ENCODE measurements at places on chromosomes 1 and 21.
A peak's percentile ranks its signal among the peaks of the same experiment; 100 is the strongest.

DNA sequence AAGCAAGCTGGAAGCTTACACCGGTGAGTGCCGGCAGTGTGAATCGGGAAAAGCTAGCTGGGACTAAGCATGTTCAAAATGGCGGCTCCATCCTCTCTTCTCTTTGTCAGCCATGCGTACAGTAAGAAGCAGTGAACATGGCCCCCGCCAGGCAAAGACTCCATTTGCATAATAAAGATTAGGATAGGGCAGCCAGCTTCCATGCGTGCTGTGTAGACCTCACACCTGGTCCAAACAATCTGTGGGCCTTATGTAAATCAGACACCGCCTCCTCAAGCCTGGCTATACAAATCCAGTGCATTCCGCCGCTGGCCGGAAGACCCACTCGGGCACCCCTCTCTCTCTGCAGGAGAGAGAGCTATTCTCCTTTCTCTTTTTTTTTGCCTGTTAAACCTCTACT lies 150.3 kb downstream of the TIAM1 start:
- DNase-seq: no peak

DNA sequence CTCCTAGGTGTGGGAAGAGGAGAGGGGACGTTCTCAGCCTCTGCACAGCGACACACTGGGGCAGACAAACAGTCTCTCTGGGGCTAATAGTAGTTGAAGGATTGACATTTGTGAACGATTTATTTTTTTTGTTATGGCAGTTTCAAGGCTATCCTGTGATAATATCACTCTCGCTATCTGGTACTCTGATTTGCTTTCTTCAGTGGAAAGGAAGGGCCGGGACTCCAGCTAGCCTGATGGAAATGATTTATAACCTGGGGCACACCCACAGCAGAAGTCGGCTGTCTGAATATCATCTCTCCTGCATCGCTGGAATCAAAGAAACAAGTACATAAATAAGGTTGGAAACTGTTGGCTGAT lies 122.7 kb downstream of the KCNN3 start:
- DNase-seq: no peak

GRCh38 chr1:197415221-197415620 lies 147.2 kb downstream of the CRB1 start:
- DNase-seq: no peak

DNA sequence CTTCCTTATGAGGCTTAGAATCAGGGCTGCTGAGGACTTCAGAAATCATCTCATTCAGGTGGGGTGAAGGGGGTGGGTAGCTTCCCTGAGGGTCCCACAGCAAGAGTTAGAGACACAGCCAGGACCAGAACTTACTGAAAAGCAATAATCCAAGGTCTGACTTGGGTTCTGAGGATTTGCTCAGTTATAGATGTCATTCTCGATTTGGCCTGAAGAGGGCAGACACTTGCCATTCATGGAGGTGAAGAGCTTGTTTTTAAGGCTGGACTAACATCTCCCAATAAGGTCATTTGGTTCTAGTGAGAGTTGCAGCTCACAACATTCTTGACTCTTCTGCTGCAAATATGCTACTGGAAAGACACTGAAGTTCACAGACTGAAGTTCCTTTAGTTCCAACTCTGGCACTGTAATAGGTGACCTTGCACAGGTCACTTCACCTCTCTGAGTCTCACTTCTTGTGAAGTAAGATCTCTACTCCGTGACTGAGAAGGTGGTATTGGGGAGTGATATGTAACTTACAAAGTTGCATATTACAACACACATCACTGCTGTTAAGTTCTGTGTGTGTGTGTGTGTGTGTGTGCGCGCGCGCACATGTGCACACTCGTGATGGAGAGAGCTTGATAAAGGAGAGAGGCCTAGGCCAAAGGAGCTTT lies 69.8 kb upstream of the DIRAS3 start:
- no peak for DNase-seq

- DNase-seq: no peak
These were observed 57.7 kb downstream of the PRDM2 start for GRCh38 chr1:13757693-13758092.

GRCh38 chr1:119373465-119373864 lies 4.9 kb downstream of the HAO2 start:
- DNase-seq: no peak

- DNase-seq: no peak
These were observed 263.7 kb downstream of the TNR start for GRCh38 chr1:175479521-175480342.

DNA sequence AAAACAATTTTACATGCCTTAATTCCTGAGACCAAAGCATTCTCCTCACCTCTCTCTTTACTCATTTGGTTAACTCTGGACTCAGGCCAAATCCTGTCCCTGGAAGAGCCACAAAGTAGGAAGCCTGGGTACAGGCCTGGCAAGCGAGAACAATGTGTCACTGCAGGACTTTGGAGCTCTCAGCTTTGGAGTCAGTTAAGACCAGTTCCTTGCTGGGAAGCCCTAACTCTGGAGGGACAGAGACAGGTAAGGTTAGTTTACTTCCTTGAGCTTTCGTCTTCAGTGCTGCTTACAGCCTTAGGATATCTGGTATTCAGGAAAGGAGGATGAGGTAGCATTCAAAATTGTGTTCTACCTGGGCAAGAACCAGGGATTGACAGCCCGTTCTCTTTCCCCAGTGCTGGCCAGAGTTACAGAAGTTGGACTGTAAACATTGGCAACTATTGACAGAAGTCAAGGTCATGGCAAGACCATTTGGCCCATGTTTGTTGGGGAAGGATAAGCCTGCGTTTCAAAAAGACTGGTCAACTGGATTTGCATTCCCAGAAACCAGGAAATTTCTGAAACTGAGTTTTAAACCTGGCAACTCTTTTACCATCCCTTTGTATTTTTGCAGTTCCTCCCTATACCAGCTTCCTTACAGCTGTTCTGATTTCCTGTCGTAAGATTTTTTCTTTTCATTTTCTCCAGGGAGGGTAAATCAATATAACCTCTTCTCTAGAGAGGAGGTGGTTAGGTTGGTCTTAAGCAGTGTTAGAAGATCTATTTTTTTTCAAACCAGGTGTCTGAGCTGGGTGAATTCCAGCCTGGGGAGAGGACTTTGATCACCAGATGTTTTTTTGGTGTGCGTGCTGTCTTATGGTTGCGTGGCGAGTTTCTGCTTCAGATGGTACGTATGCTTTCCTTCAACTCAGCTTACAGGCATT lies at the start of gene C4BPB:
TSS of gene C4BPB (plus strand) at position 160 of the 926 bp plus-strand sequence. CDS start at position 832, 672 bp downstream.
- no peak for DNase-seq

GRCh38 chr1:2602866-2603520 lies 16.4 kb downstream of the PRXL2B start:
- DNase-seq: no peak

- DNase-seq: no peak
These were observed 184.2 kb downstream of the ETS2 start for GRCh38 chr21:38989745-38990423.

GRCh38 chr1:50422946-50423669 lies at the start of gene DMRTA2:
Gene DMRTA2, minus strand, starts transcription at chr1:50423443. Its CDS starts 1,907 bp downstream, at chr1:50421536.
- no peak for DNase-seq

GRCh38 chr1:31485166-31485565 lies 72.2 kb downstream of the SERINC2 start:
- no peak for DNase-seq

GRCh38 chr1:214838351-214838750 lies 235.4 kb downstream of the CENPF start:
- DNase-seq: no peak

- DNase-seq: no peak
These were observed 2.1 kb upstream of the S100A10 start for GRCh38 chr1:151995774-151996173.

- no peak for DNase-seq
These were observed 22.4 kb upstream of the PPM1J start for GRCh38 chr1:112737573-112737972.

GRCh38 chr1:174998569-174999215 lies 1.1 kb upstream of the CACYBP start:
- peak; percentile 56 for DNase-seq

DNA sequence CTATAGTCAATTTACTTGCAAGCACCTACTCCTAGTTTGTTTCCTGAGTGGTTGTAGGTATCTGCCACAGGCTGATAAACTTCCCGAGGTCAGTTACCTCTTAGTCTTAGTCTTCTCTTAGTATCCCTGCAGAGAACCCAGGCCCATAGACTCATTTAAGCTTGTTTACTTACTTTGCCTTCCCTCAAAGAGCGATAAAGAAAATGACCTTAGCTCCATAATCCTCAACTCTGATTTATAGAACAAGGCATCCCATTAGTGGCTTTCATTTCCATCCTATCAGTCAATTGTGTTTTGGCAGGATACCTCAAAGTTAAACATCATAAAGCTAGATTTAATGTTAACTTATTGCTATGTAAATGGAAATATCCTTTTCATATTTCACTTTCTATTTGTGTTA lies 119.7 kb downstream of the UCHL5 start:
- no peak for DNase-seq

GRCh38 chr1:175498002-175498401 lies 245.4 kb downstream of the TNR start:
- DNase-seq: no peak

- no peak for DNase-seq
These were observed 121.8 kb upstream of the RUNX3 start for GRCh38 chr1:25051906-25052305.

- no peak for DNase-seq
These were observed 37.6 kb downstream of the PRKCZ start for GRCh38 chr1:2087766-2088165.

DNA sequence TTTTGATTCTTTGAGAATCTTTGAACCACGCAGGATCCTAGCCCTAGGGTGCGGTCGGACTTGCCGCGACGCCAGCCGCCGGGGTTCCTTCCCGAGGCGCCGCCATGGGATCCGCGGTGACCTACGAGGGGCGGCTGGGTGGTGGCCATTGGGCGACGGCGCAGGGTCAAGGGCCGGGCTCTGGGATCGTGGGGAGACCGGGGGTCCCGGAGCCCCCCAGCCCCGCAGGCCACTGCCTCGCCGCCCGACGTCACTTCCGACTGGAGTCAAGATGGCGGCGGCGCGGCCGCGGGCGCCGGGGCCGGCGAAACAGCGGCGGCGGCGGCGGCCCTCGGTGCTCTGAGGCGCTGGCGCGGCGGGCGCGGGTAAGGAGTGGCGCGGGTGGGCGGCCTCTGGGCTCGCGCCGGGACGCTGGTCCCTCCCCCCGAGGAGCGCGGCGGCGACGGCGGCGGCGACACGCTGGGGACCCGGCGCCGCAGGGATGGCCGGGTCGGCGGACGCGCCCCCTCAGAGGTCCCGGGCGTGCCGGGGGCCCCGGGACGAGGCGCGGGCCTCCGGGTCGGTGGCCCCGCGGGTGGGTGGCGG lies at the start of gene PRDM2:
TSS of gene PRDM2 (plus strand) at position 253 of the 585 bp plus-strand sequence. CDS start 15,418 bp downstream, outside the sequence.
- DNase-seq: no peak

GRCh38 chr1:202616355-202616915 lies 93.8 kb downstream of the SYT2 start:
- DNase-seq: no peak

- DNase-seq: no peak
These were observed 56.5 kb upstream of the DNAH14 start for GRCh38 chr1:224872832-224873433.

DNA sequence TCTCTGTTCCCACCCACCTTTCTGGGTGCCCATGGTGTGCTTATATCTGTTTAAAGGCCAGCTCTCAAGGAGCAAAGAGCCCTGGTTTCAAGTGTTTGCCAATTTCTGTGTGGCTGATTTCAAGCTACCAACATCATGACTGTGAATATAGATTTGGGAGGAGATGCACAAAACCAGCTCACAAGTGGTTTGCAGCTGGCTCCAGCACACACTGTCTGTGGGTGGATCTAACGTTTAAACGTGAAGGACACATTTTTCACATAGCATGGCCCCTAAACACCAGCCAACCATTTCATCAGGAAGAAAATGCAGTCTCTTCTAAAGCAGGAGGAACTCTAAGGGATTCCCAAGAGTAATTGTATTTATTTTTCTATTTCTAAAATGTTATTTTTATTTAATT lies 65.2 kb downstream of the FCRL5 start:
- no peak for DNase-seq

GRCh38 chr1:200041337-200042118 lies 14.0 kb downstream of the NR5A2 start:
- no peak for DNase-seq

DNA sequence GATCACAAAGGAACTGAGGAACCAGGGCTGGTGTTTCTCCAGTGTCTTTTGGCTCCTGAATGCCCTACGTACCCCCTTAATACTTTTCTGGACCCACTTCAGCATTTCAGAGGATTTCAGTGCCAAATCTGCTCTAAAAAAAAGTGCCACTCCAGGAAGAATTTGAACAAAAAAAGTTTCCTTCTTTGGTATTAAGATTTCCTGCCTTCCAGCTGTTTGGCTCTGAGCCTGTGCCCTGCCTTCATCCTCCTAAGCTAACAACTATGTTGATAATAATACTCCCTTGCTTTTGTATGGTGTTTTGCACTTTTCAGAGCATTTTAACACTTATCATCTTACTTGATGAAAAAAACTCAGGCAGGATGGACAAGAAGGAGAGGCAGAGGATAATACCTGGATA lies 11.0 kb upstream of the RIMS3 start:
- DNase-seq: no peak

- DNase-seq: no peak
These were observed 103.6 kb downstream of the SPAG17 start for GRCh38 chr1:118081387-118081786.

DNA sequence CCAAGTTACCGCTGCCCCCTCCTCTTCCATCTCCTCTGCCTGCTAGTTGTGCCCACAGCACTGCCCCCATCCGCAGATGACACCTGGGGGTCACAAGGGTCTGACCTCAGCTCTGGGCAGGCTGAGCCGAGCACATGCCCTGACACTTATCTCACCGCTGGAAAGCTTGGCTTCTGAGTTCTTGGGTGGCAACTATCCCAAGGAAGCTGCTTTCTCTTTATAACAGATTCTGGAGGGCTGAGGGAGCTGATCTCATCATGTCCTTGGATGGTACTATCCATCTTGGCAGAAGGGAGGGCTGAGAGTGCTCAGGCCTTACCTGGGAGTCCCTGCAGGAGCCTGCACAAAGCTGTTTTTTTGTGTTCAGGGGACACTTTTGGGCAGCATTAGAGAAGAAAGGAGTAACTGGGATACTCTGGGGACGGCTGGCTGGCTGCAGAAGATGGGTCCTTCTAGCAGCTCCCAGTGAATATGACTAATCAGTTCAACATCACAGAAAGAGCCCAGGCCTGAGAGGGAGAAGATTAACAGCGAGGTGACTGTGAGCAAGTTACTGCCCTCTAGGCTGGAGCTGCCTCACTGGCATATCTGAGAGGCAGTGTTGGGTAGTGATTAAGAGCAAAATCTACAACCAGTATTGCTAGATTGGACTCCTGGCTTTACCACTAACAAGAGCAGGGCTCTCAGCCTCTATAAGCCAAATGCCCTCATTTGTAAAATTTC lies 71.6 kb downstream of the PLXNA2 start:
- DNase-seq: no peak
